ENCODE measurements at places on chromosomes 3 and 15.

GRCh38 chr3:146464005-146464595, 5.3 kb downstream of the PLSCR2 start:
- DNase-seq, result no peak

- no peak for DNase-seq
Measured at GRCh38 chr15:70060993-70061305, 36.8 kb downstream of the TLE3 start.

DNA sequence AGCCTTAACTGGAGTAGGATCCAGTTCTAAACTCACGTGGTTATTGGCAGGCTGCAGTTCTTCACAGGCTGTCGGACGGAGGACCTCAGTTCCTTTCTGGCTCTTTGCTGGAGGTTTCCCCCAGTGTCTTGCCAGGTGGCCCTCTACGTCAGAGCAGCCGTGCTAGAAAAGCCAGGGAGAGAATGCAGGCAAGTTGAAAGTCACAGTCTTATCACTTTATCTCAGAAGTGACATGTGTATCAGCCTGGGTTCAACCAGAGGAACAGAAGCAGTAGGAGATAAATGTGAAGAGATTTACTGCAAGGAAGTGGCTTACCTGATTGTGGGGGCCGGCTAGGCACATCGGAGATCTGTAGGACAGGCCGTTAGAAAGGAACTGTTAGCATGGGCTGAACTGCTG, 125.3 kb upstream of the BNIP2 start:
- DNase-seq, result no peak

- DNase-seq, result peak; percentile 17
Measured at GRCh38 chr3:137105277-137105977, 147.6 kb downstream of the IL20RB start.

DNA sequence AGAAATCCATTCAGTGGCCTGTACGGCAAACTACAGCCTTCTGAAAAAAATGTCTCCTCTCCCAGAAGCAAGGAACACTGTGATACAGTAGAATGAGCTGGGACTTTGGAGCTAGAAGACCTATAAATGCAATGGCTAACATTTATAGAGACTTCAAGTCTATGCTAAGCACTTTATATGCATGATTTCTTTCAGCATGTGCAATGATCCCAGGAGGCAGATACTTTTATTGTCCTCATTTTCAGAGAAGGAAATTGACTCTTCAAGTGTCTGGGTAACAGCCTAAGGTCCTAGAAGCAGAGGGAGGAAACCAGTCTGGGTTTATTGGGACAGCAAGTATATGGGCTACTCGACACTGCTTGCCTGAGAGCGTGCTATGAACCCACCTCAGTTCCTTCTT, 140.9 kb downstream of the ALDH1A2 start:
- DNase-seq, result no peak

DNA sequence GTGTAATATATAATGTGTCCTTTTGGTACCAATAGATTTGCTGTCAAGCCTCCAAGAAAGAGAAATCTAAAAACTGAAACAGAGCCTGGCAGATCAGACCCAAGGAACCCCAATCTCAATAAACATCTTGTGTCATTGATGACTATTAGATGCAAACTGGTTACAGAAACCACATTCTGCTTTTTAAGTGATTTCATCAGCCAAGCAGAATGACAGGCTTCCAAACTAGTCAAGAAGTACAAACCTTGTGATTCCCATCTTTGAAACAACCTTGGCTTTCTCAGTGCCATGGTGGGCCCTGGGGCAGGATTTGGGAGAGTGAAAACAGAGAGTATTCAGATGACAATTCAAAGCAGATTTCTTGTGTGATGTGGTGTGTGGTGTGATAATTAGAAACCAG, 45.6 kb upstream of the STRIT1 start:
- no peak for DNase-seq

DNA sequence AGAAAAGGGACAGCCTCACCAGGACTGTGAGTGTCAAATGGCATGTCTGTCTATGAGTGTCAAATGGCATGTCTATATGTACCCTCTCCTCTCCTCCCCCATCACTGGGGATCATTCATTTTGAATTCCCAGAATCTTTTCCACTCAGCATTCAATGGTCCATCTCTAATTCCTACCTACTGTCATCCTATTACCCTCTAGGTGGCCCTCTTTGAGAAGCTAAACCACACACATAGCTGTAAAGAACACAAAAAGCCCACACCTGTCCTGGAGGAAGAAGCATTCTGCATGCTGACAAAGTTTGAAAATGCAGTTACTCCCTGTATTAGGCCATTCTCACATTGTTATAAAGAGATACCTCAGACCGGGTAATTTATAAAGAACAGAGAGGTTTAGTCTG, 46.2 kb upstream of the PYDC2 start:
- no peak for DNase-seq

DNA sequence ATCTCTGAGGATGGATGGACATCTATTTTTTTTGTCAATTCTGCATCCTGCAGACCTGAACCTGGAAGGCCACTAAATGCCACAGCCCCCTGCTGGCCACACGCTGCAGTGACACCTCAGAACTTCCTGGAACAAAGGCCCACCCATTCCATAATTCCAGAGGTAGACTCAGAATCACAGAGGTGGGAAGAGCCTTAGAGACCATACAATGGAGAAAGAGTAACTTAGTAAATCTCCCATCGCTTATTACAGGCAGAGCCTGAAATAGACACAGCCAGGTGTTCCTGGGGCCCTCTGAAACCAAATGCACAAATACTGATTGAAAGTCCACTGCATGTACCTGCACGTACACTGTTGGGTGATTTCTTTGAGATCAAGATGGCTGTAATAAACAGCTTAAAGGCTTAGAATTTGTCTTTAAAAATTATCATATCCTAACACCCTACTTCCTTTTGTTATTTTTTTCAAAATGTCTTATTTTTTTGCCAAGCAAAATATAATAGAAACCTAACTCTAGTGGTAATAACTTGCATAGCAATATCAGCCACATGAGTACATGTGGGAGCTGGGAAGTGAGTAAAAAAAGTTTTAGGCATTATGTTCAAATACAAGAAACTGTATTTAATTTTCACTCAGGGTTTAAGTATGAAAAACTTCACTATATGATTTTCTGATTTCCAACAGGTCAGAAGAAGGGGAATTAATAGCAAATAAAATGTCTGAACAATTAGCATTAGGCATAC, 62.7 kb downstream of the EOMES start:
- DNase-seq, result no peak

DNA sequence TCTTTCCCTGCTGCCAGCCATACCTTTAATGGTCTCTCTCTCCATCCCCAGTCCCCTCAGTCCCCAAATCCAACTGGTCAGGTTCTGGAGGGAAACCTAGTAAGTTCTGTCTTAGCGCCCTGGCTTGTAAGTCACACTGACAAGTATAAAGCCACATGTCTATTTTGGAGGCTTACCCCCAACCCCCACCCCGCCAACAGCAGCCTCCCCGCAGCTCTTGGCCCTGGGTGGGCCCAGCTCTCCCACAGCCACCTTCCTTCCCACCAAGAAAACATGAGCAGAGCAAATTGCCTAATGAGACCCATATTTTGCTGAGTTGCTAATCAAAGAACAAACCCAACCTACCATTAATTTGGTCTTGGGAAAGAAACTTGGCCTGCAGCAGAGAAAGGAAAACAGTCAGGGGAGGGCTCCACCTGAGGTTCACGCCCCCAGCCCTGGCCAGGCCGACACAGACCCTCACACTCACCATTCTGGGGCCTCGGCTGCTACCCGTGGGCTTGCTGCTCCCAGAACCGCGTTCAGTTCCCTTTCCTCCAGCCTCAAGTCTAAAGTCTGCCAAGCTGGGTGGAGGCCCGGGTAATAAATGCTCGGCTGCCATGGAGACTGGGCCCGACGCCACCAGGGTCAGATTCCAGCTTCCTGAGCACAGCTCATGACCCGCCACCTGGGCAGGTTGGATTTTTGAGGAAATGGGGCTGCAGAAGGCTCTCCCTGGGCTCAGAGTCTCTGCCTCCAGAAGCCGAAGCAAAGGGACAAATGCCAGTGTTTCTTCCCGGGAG, at the start of gene CALML4:
Gene CALML4, minus strand, starts transcription at position 557 of the 782 bp plus-strand sequence. Its CDS starts 85 bp downstream, at position 472.
- peak; percentile 72 for DNase-seq

DNA sequence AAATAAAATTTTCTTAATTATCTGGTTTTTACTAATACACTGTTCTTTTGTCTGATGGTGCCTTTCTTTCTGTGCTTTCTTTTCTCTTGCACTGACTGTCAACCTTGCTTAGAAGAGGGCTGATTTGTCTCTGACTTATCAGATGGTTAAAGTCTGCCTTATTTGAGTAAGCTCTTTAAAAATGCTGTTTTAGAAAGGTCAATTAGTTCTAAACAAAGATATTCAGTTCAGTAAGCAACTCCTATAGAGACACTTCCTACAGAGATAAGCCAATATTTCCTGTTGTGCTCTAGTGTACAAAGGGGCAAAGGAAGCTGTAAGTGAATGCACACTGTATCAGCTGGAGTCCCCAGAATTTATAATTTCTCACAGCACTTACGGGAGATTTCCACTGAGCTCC, 153.4 kb upstream of the TSPAN3 start:
- DNase-seq, result no peak

GRCh38 chr3:129614927-129615363, 8.5 kb upstream of the PLXND1 start:
- peak; percentile 17 for DNase-seq

GRCh38 chr15:85854345-85855097, 59.8 kb upstream of the KLHL25 start:
- DNase-seq, result peak; percentile 34

DNA sequence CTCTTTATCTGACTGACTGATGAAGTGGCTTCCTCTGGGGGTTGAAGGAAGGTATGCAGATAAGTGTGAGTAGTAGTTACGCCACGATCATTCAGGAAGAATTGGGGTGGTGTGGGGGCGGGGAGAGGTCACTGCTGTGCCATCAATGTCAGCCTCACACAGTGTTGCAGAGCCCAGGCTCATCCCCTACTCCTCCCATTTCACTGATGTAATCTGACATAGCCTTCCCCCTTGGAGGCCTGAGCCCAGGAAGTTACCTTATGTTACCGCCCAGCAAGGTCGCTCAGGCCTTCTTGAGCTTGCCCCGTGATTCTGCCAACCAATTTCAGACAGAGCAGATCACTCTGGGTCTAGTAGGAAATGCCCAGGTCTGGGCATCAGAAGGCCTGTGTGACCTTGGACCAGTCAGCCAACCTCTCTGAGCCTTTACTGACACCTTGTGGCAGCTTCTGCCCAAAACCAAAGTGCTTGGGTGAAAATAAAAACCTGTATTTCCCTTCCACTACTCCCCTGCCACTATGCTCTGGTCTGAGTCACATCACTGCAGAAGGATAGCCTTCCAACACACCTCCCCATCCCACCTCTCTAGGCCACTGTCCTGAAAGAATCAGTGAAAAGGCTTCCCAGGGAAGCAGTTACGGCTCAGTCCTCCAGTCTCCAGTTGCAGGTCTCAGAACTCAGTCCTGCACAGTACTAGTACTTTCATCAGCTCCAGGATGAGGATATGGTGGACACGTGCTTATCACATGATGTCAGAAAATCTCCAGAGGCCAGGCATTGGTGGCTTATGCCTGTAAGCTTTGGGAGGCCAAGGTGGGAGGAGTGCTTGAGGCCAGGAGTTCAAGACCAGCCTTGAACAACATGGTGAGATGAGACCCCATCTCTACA, 28.1 kb upstream of the INSYN1 start:
- DNase-seq, result no peak

DNA sequence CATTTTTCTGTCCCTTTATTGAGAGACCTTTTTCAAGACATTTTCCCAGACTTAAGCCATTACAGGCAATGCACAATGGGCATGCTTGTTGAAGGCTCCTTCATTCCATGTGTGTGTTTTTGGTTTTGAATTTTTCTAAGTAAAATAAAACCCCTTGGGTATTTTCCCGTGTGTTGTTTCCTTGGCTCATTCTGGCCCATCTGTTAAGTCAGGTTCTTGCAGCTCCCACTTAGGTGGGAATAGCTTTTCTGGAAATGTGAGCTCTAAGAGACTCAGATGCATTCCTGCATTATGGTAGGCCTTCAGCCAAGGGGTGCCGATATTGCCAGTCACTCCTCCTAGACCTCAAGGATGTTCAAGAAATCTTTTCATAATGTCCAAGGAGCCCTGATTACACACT, 314.9 kb downstream of the CACNA2D3 start:
- no peak for DNase-seq

DNA sequence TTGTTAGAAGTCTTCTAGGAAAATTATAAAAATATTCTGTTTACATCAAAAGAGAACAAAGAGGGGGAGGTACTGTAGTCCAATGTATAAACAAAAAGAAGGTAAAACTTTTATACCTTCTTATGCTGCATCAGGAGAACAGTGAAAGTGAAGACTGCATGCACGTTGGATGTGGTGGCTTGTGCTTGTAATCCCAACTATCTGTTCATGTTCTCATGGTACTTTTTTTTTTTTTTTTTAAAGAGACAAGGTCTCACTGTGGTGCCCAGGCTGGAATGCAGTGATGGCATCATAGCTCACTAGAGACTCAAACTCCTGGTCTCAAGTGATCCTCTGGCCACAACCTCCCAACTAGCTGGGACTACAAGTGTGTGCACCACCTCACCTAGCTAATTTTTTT, 4.2 kb downstream of the SEC62 start:
- no peak for DNase-seq

DNA sequence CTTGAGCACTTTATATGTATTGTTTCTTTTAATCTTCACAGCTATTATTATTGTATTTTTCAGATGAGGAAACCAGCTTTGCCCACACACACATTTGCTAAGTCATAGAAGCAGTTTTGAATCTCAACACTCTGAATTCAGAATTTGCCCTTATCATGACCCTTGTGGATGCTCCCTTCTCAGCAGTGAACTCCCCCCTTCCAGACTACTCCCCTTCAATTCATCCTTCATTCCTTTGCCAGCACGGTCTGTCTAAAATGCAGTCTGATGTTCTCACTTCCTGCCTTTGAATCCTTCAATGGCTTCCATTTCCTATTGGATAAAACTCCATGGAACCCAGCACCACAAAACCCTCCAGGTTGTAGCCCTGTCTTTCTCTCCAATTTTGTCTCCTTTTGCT, 52.5 kb upstream of the TSC22D2 start:
- DNase-seq, result no peak

GRCh38 chr3:155664925-155665695, 79.8 kb downstream of the PLCH1 start:
- DNase-seq, result peak; percentile 67

DNA sequence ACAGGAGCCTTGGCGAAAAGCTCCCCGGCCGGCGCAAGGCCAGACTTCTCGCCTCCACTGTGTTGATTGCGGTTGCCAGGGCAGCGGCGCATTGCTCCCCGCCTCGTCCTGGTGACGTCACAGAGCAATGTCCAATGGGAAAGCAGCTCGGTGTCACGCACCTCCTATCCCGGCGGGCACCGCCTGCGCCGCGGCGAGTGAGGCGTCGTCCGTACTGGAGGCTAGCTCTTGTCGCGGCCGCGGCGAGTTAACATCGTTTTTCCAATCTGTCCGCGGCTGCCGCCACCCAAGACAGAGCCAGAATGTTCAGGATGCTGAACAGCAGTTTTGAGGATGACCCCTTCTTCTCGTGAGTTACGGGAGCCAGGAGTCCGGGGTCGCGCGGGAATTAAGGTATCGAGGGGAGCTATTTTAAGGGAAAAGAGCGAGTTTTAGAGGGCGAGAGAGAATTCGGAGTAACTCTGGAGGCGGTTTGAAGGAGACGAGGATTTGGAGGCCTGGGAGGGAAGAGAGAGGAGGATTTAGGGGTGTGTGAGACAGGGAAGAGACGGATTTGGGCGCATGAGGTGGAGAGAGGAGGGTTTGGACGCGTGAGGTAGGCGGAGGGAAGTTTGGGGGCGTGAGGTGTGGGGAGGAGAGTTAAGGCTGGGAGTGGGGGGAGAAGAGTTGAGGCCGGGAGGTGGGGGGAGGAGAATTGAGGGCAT, at the start of gene MLF1:
Gene MLF1, plus strand, starts transcription at position 196 of the 704 bp plus-strand sequence. Its CDS starts 107 bp downstream, at position 303.
- peak; percentile 99 for DNase-seq

- no peak for DNase-seq
Measured at GRCh38 chr3:18047052-18047451, 304.6 kb upstream of the TBC1D5 start.

GRCh38 chr15:96135166-96136093, 195.1 kb upstream of the NR2F2 start:
- DNase-seq, result no peak

Measured in ovary (tissue), 10 donors.